ENCODE measurements at places on chromosomes 1 and 21.

GRCh38 chr1:55127827-55128343 is 87.3 kb downstream of the USP24 start:
- peak overlapping the region; percentile 47 for H3K27ac ChIP-seq
- H3K36me3 ChIP-seq, result peaks cover 71% of the 10 kb centered on the region
- H3K4me1 ChIP-seq, result peaks cover 13% of the 10 kb centered on the region
- no peaks in the 10 kb centered on the region for H3K27me3 ChIP-seq
- H3K4me3 ChIP-seq, result no peak overlapping the region

GRCh38 chr1:17648457-17649145 is 106.5 kb upstream of the ACTL8 start:
- H3K36me3 ChIP-seq, result no peaks in the 10 kb centered on the region
- no peak overlapping the region for H3K4me3 ChIP-seq
- H3K4me1 ChIP-seq, result no peaks in the 10 kb centered on the region
- DNase-seq, result no peak
- H3K27me3 ChIP-seq, result no peaks in the 10 kb centered on the region
- no peak overlapping the region for H3K27ac ChIP-seq

GRCh38 chr1:121414905-121415304 is 230.1 kb downstream of the SRGAP2C start:
- no peak for DNase-seq
- H3K4me1 ChIP-seq, result peaks cover 6% of the 10 kb centered on the region
- no peaks in the 10 kb centered on the region for H3K36me3 ChIP-seq
- H3K27me3 ChIP-seq, result peaks cover 20% of the 10 kb centered on the region
- no peak overlapping the region for H3K4me3 ChIP-seq

DNA sequence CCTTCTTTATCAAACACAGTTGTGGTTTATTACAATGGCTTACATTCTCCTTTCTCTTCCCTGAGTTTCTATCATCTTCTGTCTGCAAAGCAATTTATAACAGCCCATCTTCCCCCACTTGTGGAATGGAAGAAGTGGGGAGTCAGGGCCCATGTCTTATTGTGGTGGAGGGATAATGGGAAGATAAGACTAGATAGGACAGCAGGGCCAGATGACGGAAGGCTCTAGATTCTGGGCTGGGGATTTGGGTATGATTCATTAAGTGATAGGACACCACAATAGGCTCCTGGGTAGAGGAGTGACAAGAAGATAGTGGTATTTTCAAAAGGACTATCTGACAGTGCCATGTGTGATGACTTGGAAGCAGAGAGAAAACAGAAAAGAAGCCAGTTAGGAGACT is 450.6 kb downstream of the TTLL7 start:
- no peak for DNase-seq
- H3K27ac ChIP-seq, result no peak overlapping the region
- H3K27me3 ChIP-seq, result no peaks in the 10 kb centered on the region
- peaks cover 1% of the 10 kb centered on the region for H3K4me1 ChIP-seq

DNA sequence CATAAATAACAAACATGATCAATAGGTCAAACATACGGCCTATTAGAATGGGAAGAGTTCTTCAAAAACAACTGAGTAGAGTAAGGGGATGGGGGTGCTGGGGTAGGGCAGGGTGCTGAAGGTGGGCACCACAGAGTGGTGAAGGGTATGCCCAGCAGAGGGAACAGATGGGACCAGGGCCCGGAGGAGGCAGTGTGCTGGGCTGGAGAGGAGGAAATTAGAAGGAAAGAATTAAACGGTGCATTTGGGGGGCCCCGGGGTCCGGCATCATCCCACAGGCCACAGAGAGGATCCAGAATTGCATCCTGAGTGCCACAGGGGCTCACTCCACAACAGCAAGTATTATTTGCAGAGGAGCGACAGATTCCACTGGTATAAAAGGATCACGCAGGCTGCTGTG is 94.5 kb downstream of the GLIS1 start:
- no peaks in the 10 kb centered on the region for H3K36me3 ChIP-seq
- H3K4me3 ChIP-seq, result no peak overlapping the region
- H3K27me3 ChIP-seq, result peaks cover 9% of the 10 kb centered on the region
- DNase-seq, result no peak
- H3K27ac ChIP-seq, result no peak overlapping the region

DNA sequence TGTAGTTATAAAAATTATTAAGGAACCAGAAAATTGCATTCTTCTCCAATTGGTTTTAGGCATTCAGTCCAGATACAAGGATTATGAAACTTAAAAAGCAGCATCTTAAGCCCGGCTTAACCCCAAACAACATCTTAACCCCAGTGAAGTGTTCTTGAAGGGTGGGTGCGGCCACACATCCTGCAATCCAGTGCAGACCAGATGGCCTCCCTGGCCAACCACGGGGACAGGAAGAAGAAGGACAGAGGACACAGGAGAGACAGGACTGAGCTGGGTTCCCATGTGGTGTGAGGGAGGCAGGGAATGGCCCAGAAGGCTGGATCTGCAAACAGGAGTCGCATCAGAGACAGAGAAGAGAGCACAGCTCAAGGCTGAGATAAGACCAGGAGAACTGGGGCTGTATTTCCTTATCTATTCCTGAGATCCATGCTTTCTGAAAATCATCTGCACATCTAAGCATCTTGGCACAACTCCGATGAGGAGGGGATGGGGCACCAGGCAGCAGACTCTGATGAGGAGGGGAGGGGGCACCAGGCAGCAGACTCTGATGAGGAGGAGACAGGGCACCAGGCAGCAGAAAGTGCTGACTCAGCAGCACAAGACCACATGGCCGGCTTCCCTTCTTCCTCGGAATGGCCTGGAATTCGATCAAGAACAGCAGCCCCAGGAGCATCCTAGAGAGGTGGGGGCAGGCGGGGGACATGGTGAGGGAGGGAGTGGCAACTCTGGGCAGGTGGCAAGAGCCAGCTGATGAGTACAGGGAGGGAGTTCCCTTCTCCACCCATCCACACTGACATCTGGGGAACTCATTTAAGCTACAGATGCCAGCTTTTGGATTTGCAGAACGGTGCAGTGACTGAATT is 26.6 kb downstream of the ABCG1 start:
- no peak overlapping the region for H3K27ac ChIP-seq
- no peak for DNase-seq
- peaks cover 2% of the 10 kb centered on the region for H3K27me3 ChIP-seq
- H3K4me3 ChIP-seq, result no peak overlapping the region
- no peaks in the 10 kb centered on the region for H3K36me3 ChIP-seq

DNA sequence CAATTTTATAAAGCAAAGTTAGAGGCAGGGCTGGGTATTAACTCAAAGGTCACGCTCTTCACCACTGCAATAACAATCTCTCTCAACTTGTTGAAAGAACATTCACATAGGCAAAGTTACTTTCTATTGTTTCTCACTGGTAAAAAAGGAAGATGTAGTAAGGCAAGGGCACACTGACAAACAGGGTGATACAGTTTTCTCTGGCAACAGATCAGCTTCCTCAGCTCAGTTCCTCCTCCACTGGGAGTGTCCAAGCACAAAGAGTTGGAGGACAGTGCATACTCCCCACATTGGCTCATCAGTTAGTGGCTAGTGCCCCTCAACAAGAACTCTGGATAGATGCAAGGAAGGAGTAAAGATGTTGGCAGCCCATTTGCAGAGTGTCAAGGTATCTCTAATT is 3.7 kb downstream of the PLPPR4 start:
- no peak overlapping the region for H3K4me3 ChIP-seq
- no peaks in the 10 kb centered on the region for H3K4me1 ChIP-seq
- no peak for DNase-seq

- no peak overlapping the region for H3K27ac ChIP-seq
- H3K27me3 ChIP-seq, result no peaks in the 10 kb centered on the region
- DNase-seq, result no peak
- no peak overlapping the region for H3K4me3 ChIP-seq
- H3K4me1 ChIP-seq, result peaks cover 3% of the 10 kb centered on the region
- H3K36me3 ChIP-seq, result peaks cover 4% of the 10 kb centered on the region
These were observed 55.7 kb downstream of the MRPL39 start for GRCh38 chr21:25551569-25551968.

DNA sequence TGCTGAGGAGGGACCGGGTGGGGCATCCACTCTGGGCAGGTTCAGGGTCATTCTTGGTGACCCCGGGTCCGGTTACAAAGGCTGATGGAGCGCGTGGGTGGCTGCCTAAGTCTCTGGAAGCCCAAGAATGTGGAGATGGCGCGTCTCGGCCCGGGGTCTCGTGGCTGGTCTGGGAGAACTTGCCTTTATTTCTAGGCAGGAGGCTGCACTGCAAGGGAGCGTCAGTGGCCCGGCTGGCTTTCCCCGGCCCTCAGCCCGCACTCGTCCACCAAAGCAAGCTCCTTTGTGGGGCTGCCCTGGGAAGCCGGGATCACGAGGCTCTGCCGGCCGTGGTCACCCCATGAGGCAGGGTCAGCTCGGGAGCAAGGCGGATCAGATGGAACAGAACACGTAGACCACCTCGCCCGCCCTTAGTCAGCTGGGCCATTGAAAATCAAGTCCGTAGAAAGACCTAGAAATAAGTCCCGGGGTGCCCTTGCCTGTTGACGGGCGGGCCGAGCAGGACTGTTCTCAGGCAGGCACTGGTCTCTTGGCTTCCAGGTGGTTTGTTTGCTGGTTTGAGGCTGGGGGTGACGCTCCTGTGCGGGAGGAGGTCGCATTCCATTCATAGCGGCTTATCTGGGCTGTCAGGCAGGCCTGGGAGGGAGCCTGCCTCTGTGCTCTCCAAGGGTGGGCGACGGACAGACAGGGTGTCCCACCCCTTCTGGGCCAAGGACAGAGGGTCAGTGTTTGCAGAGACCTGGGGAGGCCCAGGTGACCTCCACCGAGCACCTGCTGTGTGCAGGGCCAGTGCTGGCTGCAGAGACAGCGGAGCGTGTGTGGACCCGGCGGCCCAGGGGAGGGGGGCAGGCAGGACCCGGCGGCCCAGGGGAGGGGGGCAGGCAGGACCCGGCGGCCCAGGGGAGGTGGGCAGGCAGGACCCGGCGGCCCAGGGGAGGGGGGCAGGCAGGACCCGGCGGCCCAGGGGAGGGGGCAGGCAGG is 25.8 kb downstream of the COL18A1 start:
- H3K4me3 ChIP-seq, result no peak overlapping the region
- no peaks in the 10 kb centered on the region for H3K4me1 ChIP-seq
- H3K27ac ChIP-seq, result no peak overlapping the region
- no peaks in the 10 kb centered on the region for H3K36me3 ChIP-seq

DNA sequence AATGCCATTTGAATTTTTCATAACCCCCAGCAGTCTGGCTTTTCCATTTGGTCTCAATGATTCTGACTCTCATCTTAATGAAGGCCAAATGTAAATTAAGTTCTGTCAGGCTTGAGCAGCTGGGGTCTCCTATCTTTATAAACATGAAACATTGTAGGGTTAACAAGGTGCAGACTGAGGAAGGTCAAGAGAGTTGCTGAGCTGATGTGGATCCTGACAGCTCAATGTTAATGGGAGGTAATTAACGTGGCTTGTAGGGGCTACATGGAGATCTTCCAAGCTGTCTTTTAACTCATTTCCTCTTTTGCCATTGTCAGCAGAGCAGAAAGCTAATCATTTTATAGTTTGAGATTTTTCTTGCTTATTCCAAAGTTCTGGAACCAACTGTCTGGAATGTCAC is 55.2 kb downstream of the FGGY start:
- H3K27me3 ChIP-seq, result no peaks in the 10 kb centered on the region
- no peak for DNase-seq
- H3K4me1 ChIP-seq, result peaks cover 25% of the 10 kb centered on the region
- H3K27ac ChIP-seq, result no peak overlapping the region
- H3K4me3 ChIP-seq, result no peak overlapping the region
- peaks cover 4% of the 10 kb centered on the region for H3K36me3 ChIP-seq

- H3K36me3 ChIP-seq, result peaks cover 46% of the 10 kb centered on the region
- DNase-seq, result peak; percentile 88
- peak overlapping the region; percentile 81 for H3K27ac ChIP-seq
- peaks cover 75% of the 10 kb centered on the region for H3K4me1 ChIP-seq
- peak overlapping the region; percentile 78 for H3K4me3 ChIP-seq
- H3K27me3 ChIP-seq, result no peaks in the 10 kb centered on the region
These were observed 63.2 kb downstream of the CD247 start for GRCh38 chr1:167454894-167455785.

DNA sequence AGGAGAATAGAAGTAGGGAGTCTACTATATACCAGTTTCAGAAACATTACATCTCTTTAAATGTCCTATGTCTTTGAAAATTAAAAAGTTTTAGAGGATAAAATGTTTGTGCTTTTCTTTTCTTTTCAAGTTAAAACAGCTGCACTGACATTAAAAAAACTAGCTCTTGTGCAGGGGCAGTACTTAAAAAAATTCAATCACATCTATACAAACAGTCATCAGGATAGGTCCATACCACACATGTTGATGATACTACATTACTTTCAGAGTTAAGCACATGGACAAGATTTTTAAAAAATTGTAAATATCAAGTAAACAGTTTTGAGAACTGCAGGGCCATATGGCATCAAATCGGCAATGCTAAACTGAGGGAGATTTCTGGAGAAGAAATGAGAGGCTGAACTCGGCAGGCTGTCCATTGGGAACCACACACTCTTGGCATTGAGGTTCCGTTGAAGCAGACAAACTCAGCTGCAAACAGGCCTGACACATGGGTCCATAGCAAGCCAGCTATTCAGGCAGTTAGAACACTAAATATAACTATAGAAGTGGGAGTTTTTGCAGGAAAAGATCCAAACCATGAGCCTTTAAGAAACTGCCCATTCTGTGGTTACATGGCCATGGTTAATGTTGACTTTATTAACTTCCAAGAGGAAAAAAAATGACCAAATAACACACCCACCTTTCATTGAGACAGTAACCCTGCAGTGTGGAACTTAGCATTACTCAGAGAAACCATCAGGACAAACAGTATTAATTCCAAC is 84.5 kb upstream of the BCL10 start:
- peaks cover 11% of the 10 kb centered on the region for H3K27me3 ChIP-seq
- DNase-seq, result no peak
- H3K4me1 ChIP-seq, result no peaks in the 10 kb centered on the region
- H3K27ac ChIP-seq, result no peak overlapping the region

DNA sequence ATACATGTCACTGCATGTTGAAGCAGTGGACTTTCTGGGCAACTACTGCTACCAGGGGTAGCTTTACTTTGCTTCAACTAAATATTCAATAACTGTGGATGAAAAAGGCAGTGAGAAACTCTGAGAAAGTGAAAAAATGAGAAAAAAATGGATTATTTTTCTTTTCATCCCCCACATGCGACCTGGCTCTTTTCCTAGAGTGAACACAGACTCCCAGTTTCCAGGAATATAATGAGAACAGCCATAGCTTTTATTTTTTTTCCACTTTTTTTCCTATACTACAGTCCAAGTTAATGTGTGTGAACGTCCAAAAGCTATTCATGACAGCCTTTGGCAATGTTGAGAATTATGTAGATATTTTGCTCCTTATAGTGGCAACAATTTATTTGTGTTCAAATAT is 230.4 kb downstream of the DNM3 start:
- H3K36me3 ChIP-seq, result no peaks in the 10 kb centered on the region
- H3K4me3 ChIP-seq, result no peak overlapping the region
- peaks cover 3% of the 10 kb centered on the region for H3K27me3 ChIP-seq
- no peaks in the 10 kb centered on the region for H3K4me1 ChIP-seq
- no peak overlapping the region for H3K27ac ChIP-seq
- no peak for DNase-seq

- no peak overlapping the region for H3K27ac ChIP-seq
- H3K4me1 ChIP-seq, result peaks cover 5% of the 10 kb centered on the region
- DNase-seq, result no peak
- H3K4me3 ChIP-seq, result no peak overlapping the region
These were observed 15.8 kb downstream of the UBE4B start for GRCh38 chr1:10048601-10049000.

Measured in activated CD8-positive, alpha-beta T cell treated with anti-CD3 and anti-CD28 coated beads, Interleukin-2, amount 10 ng/mL, durations not matched to agents 7 days and 5 days (primary cell).